ENCODE measurements at places on chromosomes 3 and 15.

DNA sequence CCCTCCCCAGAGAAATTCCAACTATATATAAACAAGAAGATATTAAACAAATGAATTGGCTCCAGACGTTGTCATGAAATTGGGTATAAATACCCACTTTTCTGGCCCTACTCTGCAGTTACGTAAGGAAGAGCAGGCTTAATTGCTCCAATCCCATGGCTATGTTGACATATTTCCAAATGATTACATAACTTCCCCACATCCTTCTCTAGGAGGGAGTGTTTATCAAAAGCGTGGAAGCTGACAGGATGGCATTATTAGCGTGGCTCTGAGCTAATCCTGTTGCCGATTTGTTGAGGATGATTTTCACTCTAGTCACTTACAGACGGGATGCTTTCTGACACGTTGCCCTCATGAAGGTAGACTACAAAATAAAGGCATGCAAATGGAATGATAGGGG, 347.5 kb upstream of the TMCO5A start:
- DNase-seq: no peak

DNA sequence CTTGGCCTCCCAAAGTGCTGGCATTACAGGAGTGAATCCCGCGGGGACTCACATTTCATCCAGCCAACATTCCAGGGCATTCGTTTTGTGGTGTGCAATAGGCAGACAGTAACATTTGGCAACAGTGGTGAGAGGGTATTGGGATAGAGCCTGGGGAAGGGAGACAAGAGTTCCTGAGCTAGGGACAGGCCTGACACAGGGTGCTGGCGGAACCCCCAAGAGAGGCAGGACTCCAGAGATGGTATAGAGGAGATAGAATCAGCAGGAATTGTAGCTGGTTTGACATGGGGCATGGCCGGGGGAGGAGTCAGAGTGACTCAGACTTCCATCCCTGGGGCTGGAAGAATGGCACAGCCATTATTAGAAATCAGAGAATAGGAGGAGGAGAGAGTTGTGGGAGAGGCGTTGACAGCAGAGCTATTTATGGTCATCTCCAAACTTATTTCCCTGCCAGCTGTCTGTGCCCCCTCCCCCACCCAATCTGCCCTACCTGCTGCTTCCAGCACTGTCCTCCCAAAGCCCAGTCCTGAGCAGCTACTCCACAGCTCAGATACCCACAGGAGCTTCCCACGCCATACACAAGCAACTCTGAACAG, 4.4 kb upstream of the IDH2 start:
- DNase-seq: no peak

- DNase-seq: no peak
Measured at GRCh38 chr3:110813541-110813940, 258.1 kb upstream of the NECTIN3 start.

- DNase-seq: no peak
Measured at GRCh38 chr3:162489853-162490252, 993.2 kb downstream of the OTOL1 start.

GRCh38 chr15:32898414-32898813, 180.6 kb downstream of the GREM1 start:
- DNase-seq: no peak

DNA sequence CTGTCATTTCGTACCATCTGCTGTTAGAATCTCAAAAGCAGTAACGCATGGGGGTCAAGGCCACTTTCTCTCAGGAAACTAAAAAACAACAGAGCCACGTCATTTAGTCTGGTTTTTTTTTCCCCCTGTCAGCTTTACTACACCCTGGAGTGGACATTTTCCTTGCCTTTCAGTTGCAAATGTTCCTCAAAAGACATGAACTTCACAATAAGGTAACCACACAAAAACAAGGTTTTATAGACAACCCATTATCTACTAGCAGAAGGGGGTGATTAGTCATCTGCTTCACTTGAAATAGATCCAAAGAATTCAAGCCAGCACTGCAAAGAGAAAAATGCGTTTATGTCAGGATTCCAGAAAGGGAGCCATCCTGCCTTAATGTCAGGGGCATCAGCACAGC, 171.8 kb upstream of the CDIN1 start:
- peak; percentile 4 for DNase-seq

GRCh38 chr15:81071120-81071519, 63.0 kb upstream of the CFAP161 start:
- DNase-seq: peak; percentile 10

DNA sequence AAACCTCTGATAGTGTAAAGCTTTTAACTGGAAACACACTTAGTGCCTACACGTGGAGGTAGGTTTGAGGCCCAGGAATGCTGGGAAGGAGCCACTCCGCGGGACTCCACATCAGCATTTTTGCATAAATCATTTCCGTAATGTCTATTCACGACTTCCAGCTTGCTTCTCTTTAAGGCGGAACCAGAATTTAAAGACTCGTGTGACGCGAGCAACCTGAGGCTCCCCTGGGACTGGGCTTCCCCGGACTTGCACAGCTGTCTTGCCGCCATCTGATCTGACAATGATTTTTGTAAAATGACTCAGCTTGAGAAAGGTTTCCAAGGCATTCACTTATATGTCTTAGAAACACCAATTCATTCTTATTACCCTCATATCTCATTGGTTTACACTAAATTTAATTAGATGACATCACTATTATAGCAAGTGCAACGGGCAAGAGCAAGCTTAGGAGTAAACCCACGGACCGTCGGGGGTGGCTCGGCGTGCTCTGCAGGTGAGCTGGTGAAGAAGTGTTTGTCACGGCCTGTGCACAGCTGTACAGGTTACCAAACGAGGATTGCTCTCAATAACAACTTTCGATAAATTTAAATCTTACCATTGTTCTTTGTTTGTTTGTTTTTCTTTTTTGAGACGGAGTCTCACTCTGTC, 95.2 kb downstream of the CHSY1 start:
- DNase-seq: no peak

GRCh38 chr15:40325188-40325587, 1.7 kb downstream of the INAFM2 start:
- no peak for DNase-seq

DNA sequence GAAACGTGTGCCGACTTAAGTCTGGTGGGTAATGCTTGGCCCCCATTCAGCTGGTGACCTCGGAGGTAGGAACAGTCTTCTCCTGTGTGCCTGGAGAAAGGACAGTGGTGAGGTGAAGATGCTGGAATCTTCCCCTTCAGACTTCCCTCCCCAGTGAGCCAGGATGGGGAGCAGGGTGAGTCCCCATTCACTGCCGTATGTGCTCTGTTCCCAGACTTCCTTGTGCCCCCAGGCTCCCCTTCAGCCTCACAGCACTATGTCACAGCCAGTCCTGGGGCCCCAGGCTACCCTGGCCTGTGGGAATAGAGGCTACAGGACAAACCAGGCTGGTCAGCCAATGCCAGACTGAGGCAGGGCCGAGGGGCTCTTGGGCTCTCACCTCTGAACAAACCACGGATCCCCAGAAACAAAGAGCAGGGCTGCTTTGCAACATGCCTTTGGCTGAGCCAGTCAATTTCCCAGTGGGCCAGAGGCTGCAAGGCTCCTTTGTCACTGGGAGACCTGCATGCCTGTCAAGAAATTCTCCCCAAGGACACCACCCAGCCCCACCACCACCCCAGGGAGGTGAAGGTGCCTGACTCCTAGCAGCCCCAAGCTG, 31.8 kb upstream of the HHATL start:
- no peak for DNase-seq

DNA sequence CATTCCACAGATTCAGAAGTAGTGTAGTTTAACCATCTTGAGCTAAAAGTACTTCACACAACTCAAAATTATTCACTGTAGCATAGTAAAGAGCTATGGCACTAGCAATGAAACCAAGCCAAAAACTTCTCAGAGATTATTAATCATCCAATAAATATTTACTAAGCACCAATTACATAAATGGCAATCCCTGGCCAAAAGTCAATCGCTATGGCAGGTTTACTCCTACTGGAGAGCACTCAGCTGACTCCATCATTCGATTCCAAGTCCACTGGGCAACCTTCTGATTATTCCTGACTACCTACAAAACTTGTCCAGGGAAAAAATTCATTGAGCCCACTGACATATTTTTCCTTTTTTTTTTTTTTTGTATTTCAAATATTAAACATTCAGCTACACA, 23.9 kb downstream of the ATP13A3 start:
- DNase-seq: no peak

GRCh38 chr3:196406811-196407470, 25.3 kb downstream of the UBXN7 start:
- no peak for DNase-seq

- no peak for DNase-seq
Measured at GRCh38 chr3:11379824-11380701, 107.9 kb downstream of the ATG7 start.

DNA sequence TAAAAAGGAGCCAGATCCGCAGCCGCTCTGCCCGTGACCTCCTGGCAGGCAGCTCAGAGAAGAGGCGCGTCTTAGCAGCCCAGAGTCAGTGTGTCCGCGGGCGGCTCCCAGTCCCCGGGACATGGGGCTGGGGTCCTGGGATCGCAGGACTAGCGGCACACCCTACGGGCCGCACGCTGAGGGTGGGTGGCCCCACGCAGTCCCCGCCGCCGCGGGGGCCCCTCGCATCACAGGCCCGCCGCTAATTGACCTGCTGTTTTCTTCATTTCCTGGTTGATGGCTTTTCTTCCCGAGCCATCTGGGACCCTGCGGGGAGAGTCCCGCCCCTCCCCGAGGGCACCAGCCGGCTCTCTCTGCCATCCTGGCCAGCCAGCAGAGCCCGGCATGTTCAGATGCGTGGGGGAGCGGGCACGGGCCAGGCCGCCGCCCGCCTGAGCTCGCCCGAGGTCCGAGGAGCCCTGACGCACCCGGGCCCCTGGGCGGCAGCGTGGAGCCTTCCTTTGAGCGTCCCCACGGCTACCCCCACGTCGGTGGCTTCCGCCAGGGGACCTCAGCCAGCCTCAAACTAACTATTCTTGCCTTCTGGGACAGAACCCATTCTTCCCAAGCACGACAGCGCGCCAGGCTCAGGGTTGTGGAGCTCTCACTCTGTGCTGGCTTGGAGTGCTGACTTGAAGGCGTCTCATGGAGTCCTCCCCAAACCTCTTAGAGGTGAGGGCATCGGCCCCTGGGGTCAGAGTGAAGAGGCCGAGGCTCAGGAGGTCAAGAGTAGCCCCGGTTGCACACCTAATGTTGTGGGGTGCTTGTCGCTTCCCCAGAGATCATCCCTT, 34.6 kb upstream of the CACNA2D3 start:
- no peak for DNase-seq

- no peak for DNase-seq
Measured at GRCh38 chr3:4990069-4990468, 10.8 kb downstream of the BHLHE40 start.

DNA sequence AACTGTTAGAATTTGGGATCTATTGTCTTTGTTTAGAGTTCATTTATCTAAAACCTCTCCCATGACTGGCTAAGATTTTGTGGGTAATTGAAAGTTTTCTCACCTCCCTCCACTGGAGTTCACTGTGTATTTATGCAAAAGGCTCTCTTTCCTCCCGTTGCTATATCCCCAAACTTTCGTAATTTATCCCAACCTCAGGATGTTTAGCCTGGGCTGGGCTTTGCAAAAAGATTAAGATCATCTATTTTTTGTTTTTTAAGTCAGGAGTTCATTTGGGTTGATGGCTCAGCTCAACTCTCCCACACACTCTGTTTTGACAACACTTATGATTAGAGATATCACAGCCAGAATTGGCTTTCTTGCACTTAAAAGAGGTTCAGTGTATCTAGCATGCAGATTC, 27.0 kb downstream of the SUCNR1 start:
- no peak for DNase-seq

- DNase-seq: no peak
Measured at GRCh38 chr3:174953068-174953467, 93.9 kb downstream of the NAALADL2 start.

GRCh38 chr3:172522871-172523818, at the start of gene TNFSF10:
TSS of gene TNFSF10 (minus strand) at chr3:172523430. CDS start at chr3:172523384, 46 bp downstream.
- DNase-seq: no peak

DNA sequence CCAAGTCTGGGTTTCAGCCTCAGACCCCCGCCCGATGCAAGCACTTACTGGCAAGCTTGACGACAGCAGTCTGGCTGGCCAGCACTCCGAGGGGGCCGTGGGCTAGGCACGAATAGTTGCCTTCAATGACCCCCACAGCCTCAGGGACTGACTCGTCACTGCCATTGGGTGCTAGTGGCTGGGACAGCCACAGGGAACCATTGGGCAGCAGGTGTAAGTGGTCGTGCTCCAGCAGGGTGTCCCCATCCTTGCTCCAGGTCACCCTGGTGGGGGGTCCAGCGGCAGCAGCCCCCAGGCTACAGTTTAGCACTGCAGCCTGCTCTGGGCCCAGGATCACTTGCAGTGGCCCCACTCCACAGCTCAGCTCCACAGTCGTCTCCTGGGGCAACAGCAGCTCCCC, 11.8 kb downstream of the IGDCC4 start:
- no peak for DNase-seq

DNA sequence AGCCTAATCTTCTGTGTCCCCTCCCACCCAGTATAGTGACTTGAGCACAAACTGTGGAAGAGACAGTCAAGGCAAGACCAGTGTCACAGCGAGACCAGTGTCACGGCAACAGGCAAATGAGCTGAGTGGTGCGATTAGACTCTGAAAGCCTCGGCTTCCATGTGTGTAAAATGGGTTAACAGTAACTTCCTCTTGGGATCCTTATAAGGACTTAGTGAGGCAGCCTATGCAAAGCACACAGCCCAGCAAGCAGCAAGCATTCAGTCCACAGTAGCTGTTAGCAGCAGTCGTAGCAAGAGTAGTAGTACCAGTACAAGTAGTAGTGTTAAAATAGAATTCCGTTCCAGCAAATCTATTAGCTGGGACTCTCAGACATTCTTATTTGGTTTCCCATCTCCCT, 334.1 kb downstream of the GABRB3 start:
- DNase-seq: no peak

DNA sequence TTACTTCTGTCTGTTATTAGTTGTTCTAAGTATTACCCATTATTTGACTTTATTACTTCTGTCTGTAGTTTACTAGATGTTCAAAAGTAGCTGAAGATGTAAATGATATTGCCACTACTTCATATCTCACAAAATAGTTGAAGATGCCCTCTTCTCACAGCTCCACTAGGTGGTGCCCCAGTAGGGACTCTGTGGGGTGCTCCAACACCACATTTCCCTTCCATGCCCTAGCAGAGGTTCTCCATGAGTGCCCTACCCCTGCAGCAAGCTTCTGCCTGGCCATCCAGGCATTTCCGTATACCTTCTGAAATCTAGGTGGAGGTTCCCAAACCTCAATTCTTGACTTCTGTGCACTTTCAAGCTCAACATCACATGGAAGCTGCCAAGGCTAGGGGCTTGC, 80.8 kb downstream of the KCNH8 start:
- no peak for DNase-seq

GRCh38 chr3:171256445-171257250, 203.6 kb downstream of the TNIK start:
- DNase-seq: no peak

DNA sequence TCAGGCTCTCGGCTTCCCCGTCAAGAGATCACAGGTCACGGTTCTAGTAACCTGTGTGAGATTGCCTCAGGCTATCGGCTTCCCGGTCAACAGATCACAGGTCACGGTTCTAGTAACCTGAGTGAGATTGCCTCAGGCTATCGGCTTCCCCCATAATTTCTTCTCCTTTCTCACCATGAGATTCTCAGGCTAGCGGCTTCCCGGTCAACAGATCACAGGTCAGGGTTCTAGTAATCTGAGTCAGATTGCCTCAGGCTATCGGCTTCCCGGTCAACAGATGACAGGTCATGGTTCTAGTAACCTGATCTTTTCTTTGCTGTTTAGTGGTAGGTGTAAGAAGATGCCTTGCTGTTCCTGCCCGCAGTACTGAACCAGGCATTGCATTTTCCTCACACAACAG, 418.2 kb upstream of the ZNF717 start:
- no peak for DNase-seq
